ENCODE measurements at places on chromosomes 1 and 21.

- DNase-seq: peak; percentile 37
Measured at GRCh38 chr1:30929135-30929889, 20.8 kb upstream of the SDC3 start.

- DNase-seq: no peak
Measured at GRCh38 chr1:91757763-91758460, 128.0 kb downstream of the TGFBR3 start.

DNA sequence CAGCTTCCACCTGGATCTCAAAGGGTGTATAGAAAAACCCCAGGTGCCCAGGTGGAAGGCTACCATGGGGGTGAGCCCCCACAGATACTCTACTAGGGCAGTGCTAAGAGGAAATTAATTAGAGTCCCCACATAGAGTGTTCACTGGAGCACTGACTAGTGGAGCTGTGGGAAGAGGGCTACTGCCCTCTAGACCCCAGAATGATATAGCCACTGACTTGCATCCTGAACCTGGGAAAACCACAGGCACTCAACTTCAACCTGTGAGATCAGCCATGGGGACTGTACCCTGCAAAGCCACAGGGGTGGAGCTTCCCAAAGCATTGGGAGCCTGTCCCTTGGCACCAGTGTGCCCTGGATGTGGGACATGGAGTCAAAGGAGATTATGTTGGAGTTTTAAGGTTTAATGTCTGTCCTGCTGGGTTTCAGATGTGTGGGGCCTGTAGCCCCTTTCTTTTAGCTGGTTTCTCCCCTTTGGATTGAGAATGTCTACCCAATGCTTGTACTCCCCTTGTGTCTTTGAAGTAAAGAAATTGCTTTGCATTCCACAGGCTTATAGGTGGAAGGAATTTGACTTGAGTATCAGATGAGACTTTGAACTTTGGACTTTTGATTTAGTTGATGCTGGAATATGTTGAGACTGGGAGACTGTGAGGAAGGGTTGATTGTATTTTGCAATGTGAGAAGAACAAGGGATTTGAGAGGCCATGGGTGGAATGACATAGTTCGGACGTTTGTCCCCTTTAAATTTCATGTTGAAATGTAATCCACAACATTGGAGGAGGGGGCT, 31.8 kb upstream of the CDC14A start:
- no peak for DNase-seq

DNA sequence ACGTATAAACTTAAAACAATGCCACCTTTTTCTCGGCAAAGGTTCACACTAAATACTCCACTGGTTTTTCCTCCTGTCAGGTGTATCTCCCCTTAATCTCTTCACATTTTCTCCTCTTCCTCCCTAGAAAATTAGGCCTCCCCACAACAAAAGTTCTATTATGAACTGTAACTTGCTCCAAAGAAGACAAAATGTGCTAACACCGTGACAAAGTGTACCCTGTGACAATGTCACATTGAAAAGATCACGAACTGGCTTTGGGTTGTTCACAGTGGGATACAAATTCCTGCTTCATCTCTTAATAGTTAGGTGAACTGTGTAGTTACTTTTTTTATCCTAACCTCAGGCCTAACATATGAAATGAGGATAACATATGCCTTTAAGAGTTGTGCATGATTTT, 6.0 kb downstream of the NUCKS1 start:
- no peak for DNase-seq

DNA sequence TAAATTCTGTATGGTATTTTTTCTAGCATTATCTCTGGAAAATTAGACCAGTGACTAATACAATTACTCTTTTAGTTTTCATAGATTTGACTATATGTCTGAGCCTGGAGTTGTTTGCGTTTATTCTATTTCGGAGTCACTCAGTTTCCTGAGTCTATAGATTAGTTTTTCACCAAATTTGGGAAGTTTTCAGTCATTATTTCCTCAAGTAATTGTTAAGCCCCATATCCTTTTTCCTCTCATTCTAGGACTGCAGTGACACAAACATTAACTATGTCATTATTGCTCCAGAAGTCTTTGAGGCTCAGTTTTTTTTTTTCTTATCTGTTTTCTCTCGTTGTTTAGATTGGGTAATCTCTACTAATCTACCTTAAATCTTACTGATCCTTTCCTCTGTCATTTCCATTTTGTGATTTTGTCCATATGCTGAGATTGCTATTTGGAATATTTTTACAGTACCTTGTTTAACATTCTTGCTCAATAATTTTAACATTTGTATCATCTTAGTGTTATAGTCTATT, 886.2 kb downstream of the LTN1 start:
- no peak for DNase-seq

- DNase-seq: no peak
Measured at GRCh38 chr1:20584890-20585289, 4.0 kb upstream of the CDA start.

GRCh38 chr1:231580874-231581273, 45.7 kb upstream of the DISC1 start:
- DNase-seq: no peak

GRCh38 chr1:204959836-204960235, 83.2 kb upstream of the CNTN2 start:
- DNase-seq: no peak

GRCh38 chr1:93033785-93034184, 45.3 kb upstream of the MTF2 start:
- no peak for DNase-seq

GRCh38 chr21:36255663-36256062, 64.3 kb upstream of the MORC3 start:
- no peak for DNase-seq

GRCh38 chr1:20684651-20685050, 23.5 kb upstream of the DDOST start:
- DNase-seq: no peak

DNA sequence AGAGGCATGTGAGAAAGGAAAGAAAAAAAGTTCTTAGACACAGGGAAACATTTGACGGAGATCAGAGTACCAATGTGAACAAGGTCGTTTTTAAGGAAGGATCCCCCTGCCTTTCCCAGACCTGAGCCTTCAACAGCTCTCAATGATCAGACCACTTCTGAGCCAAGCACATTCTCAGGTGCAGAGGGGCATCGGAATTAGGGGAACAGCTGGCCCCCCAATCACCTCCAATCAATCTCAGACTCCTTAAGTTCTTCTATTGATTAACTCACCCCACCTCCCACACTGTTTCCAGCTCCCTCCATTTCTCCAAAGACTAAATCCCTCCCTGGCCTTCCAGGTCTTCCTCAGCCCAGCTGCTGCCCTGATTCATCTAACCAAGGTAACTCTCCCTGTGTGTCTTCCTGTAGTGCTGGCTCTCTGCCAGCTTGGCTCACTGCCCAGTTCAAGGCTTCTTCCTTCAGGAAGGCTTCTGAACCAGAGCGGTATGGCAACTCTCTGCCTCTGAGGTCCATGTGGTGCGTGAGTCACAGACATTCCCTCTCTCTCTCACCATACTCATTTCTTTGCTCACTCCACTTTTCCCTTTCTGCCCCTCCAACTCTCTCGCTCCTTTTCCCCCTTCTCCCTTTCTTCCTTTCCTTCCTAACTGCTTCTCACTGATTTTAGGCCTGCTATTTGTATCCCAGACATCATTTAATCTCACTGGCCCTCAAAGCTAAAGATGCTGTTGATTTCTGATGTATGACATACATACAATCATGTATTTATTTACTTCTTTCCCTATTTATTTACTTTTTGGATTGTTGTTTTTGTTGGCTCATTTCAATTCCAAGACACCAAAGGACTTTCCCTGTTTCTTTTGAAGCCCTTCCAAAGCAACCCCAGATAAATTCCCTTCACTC, 18.1 kb downstream of the CFAP45 start:
- DNase-seq: no peak

DNA sequence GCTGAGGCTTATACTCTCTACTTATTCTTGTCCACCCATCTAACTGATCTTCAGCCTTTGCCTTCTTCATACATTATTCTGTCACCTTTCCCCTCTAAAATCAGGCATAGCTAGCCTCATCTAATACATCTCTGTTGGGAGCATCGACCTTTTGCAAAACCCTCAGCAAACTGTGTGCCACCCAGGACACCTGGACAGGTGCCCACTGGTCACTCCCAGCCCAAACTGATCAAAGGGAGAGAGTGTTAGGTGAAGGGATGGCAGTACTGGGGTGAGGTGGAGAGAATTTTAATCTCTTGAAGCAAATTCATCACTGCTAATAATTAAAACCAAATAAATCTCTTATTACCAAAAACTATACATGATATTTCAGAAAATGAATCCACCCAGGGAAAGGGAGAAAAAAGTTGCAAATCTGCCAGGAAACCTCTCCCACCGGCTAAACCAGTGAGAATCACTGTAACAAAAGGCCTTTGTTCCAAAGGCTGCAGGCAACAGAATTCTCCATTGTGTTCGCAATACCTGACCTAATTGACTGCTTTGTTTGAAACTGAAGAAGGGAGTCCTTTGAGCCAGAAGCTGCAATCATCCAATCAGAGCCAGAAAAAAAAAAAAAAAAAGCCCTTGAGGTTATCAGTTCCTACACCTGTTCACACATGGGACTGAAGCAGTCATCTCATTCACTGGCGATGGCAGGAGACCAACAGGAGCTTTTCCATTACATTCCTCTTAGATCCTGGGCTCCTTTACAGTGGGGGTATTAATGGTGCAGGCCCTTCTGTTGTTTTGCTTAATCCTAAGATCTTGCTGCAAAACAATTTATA, 172.6 kb downstream of the APP start:
- peak; percentile 80 for DNase-seq

- DNase-seq: no peak
Measured at GRCh38 chr1:51305371-51305823, 25.0 kb downstream of the TTC39A start.

- DNase-seq: peak; percentile 28
Measured at GRCh38 chr1:240691909-240692705, 80.2 kb upstream of the GREM2 start.

DNA sequence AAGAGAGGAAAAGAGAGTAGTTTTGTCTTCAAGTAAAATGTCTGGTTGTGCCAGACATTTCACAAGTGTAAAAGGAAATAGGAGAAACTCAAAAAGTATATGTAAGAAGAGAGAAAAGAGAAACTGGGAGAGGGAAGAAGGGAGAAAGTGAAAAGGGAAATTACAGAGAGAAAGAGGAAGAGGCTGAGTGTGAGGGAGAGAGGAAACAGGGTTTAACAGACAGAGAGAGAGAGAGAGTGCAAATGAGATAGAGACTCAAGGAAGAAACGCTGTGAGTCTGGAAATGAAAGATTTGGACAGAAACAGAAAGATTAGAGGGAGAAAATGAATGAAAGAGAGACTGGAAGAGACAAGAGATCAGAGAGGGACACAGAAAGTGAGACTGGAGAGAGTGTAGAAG, 806.2 kb downstream of the PLA2G4A start:
- DNase-seq: no peak

- DNase-seq: no peak
Measured at GRCh38 chr21:31136891-31137290, 98.6 kb upstream of the KRTAP19-8 start.

GRCh38 chr1:63042278-63042677, 258.3 kb downstream of the ATG4C start:
- no peak for DNase-seq

DNA sequence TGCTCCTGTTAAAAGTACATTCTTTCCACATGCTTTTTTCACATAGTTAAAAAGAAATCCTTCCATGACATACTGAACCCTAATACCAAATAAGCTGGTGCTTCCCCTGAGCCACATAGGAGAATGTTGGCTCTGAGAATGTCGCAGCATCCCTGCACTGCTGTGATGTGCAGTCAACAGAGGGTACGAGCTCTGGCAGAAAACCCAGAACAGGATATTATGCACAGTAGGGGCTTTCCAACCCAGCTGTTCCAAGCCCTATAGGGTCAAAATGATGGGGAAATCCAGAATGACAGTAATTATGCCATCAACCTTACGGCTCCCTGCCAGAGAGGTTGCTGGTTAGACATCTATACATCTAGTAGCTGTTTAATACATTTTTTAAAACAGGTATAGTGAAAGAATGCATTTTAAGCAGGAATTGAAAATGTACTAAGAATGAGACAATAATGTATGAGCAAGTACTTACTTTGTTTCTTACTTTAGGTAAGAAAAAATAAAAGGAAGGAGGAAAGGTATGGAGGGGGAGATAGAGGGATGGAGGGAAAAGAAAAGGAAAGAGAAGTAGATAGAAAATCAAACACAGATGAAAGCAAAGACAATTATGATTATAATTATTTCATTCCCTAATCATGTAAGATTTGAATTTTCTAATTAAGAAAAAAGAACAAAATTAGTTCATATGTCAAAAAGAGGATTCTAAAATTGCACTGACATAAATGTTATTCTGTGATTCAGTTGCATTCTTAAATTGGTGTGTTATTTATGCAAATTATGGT, 126.0 kb downstream of the NR5A2 start:
- no peak for DNase-seq

DNA sequence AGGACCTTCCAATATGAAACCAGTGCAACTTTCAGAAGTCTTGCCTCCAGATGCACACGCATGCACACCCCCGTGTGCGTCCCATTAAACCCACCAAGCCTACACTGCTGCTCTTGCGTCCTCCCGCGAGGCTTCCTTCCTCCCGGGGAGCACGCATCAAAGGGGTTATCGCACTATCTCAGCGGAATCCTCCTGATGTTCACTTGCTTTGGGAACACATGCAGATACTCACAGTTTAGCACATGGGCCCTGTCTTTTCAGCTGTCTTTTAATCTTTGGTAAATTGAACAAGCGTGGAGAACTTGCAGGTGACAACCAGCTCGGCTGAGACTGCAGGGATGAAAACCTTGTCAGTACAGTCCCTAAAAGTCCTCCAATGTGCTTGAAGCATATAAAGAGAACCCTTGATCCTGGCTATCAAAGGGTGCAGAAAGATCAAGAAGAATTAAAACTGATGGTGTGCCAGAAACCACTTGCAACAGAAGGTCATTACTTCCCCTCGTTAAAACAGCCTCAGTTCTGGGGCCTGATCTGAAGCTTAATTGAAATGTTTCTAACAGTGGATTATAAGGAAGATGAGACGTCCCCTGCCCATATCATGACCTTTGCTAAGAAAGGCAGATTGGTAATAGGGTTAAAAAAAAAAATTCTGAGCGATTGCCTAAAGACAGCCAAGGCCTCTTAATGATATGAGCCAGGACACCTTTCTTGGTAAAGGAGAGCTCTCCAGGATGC, 149.4 kb upstream of the LMO4 start:
- DNase-seq: no peak

DNA sequence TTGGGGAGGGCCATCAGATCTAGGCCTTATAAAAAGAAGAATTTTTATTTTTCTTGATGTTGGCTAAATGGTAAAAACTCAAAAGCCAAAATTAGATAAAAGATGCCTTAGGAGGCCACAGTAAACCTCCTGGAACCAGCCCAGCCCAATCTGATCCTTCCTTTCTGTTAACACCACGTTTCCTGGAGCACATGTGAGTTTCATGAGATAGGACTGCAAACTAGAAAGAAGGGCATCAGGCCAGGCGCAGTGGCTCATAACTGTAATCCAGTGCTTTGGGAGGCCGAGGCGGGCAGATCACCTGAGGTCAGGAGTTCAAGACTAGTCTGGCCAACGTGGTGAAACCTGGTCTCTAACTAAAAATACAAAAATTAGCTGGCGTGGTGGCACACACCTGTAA, 6.7 kb downstream of the HSF2BP start:
- no peak for DNase-seq

GRCh38 chr1:41666981-41667631, 182.6 kb upstream of the EDN2 start:
- DNase-seq: no peak

GRCh38 chr21:16069178-16070112, 339.7 kb downstream of the USP25 start:
- no peak for DNase-seq

- DNase-seq: no peak
Measured at GRCh38 chr1:100428160-100428559, 75.9 kb downstream of the CDC14A start.

- DNase-seq: no peak
Measured at GRCh38 chr1:172287208-172287607, 133.3 kb upstream of the C1orf105 start.

GRCh38 chr1:82065916-82066315, 265.2 kb downstream of the ADGRL2 start:
- DNase-seq: no peak
